Stimulated activated CD4-positive, alpha-beta T cell treated with anti-CD3 and anti-CD28 coated beads, Interleukin-1b, Interleukin-23, amount 100 ng/mL, for 1 hour (primary cell): ENCODE measurements at places on chromosomes 6 and 20.

GRCh38 chr6:161439093-161439492 lies 165.2 kb upstream of the AGPAT4 start:
- DNase-seq: no peak

DNA sequence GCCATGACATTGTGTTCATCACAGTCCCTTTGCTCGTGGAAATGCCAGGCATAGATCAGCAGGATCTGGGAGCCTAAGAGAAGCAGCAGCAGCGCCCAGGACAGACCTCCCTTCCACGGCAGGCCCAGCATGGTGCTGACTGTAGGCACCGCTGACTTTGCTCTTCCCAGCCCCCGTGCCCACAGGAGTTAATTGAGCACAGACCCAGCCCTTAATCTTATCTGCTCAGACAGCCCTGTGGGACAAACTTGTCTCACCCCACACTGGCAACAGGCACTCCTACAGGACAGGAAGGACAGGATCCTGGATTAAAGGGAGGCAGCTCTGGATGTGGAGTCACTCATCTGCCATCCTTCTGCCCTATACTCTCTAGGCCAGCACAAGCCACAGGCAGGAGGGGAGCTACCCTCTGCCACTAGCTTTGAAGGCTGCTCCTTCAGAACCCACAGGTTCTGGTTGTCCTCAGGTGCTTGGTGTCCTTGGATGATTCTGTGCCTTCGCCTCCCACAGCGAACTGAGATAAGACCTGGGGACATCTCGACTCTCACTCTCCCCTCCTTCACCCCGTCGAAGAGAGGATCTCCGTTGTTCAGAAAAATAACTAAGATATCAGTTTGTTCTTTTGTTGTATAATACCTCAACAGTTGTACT lies at the start of gene CST9L:
Gene CST9L (minus strand): TSS at position 165 of the 651 bp plus-strand sequence. CDS start 34 bp downstream, at position 131.
- DNase-seq: no peak

- no peak for DNase-seq
These were observed 18.6 kb downstream of the SMOC2 start for GRCh38 chr6:168459572-168459971.

DNA sequence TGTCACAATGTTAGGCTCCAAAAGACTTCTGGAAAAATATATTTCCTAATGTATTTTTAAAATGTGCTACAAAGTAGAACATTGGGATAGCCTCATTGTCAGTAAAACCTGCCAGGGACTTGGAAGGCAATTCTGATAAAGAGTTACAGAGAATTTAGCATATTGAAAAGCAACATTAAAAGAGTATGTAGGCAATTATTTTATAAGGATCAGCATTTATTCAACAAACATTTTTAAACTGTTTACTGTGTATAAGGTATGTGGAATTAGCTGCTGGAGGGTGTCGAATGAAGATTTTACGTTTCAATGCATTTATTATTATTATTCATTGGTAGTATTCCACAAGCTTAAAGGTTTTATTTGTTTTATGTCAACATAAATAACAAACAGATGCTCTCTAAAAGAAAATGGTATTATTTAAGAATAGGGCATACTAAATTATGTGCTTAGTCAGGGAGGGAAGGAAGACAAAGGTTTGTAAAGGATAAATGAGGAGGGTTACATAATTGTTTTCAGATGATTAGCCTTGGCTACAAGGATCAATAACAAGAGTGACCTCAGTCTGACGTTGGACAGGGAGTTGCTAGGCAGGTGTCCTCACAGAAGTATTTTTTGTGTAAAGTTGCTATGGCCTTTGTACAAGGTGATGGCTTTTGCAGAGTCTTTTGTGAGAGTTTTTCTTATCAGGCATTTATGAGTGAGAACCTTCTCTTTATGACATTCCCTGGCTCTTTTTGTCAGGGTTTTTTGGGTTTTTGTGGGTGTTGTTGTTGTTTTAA lies 313.4 kb upstream of the PLCB4 start:
- no peak for DNase-seq

- no peak for DNase-seq
These were observed 41.3 kb downstream of the DSTN start for GRCh38 chr20:17611290-17611539.

DNA sequence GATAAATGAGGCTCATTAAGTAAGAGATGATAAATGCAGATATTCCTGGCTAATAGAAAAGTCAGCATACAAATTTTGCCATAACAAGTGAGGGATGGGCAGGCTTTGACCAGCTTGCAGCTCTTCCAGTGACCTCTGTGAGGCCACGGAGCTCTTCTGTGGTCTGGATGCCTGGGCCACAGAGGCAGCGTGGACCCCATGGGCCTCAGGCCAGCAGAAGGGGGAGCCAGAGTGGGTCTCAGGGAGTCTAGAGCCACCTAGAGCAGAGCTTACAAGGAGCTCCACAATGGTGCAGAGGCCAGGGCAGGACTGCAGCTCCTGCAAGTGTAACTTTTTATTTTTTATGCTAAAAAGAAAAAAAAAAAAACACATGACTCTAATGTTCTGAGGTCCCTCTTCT lies 165.1 kb downstream of the ARID1B start:
- DNase-seq: no peak

DNA sequence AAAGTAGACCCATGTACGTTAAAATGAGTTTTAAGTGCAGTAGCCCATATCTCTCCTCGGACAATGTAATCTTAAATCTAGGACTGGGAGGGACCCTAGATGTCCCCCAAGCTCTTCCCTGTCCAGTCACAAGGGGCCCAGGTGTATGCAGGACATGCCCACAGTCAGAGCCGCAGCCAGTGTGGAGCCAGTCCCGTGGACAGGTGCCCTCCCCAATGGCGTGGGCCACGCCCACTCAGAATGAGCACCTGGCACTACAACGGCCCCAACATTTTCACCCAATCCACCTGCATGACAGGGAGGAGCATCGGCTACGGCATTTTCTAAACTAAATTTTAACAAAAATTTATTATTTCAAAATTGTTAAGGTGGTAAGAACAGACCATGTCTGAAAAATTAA lies 53.2 kb downstream of the WDR27 start:
- DNase-seq: no peak

DNA sequence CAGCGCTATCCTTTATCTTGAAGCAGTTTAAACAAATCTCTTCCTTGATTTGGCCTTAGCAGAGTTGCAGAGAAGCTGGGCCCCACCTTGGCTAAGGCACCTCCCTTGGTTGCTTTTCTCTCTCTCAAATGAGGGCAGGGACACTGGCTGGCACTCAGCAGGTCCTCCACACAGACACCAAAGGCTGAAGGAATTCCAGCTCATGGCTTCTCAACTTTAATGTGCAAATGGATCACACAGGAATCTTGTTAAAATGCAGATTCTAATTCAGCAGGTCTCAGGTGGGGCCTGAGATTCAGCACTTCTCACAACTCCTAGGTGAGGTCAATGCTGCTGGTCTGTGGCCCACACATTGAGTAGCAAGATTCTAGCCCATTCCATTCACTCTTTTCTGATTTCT lies 25.7 kb downstream of the RIMS4 start:
- no peak for DNase-seq

DNA sequence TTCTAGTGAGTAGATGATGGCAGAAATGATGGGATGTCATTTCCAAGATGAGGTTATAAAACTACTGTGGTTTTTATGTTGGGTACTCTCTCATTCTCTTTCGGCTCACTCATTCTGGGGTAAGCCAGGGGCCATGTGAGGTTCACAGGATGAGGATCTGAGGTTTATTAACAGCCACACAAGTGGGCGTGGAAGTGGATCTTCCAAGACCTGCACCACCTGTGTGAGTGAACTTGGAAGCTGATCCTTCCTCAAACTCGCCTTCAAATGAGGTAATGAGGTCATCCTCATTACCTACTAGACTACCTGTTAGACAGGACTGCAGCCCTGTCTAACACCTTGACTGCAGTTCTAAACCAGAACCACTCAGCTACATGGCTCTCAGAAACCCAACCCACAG lies 45.1 kb upstream of the TAGAP start:
- DNase-seq: no peak

- DNase-seq: no peak
These were observed 265.1 kb downstream of the PREX1 start for GRCh38 chr20:48562586-48563116.

DNA sequence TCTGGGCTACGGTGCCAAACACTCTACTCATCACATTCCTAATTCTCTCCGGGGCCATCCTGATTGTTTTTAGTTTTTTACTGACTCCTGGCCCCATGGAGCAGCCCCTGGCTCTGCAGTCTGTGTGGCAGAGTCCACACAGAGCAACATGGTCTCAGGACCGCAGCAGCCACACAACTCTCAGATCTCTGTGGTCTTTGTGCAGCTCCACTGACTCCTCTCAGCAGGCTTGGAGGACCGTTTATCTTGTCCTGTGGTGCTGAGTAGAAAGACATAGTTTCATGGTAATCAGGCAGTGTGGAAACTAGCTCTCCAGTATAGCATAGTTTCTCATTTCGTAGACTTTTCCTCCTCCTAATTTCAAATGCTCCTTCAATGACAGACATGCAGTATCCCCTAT lies 168.4 kb downstream of the EDN1 start:
- DNase-seq: no peak

GRCh38 chr20:31674895-31675827 lies 37.4 kb downstream of the COX4I2 start:
- DNase-seq: no peak

- DNase-seq: no peak
These were observed 42.8 kb downstream of the HLA-DPB1 start for GRCh38 chr6:33118525-33119123.

DNA sequence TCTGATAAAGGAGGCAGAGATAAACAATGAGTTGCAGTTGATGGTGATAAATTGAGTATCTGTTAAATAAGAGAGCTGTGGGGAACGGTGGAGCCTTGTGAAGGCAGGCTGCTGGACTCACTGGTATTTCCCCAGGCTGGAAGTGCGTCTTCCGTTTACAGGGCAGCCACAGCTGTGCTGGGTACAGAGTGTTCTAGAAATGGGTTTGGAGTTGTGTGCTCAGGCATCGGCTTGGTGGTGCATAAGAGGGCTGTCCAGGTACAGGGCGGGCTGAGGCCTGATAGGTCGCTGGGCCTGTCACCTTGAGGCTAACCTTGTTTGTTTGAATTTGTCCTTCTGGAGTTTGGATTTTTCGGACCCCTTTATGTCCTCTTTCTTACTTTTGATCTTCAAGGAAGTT lies 39.3 kb downstream of the ARID1B start:
- DNase-seq: no peak

GRCh38 chr20:63542031-63542559 lies 4.9 kb upstream of the PTK6 start:
- DNase-seq: no peak

- DNase-seq: no peak
These were observed 24.7 kb upstream of the BAG2 start for GRCh38 chr6:57147401-57147800.

- no peak for DNase-seq
These were observed 15.6 kb downstream of the KCNS1 start for GRCh38 chr20:45085289-45085688.

DNA sequence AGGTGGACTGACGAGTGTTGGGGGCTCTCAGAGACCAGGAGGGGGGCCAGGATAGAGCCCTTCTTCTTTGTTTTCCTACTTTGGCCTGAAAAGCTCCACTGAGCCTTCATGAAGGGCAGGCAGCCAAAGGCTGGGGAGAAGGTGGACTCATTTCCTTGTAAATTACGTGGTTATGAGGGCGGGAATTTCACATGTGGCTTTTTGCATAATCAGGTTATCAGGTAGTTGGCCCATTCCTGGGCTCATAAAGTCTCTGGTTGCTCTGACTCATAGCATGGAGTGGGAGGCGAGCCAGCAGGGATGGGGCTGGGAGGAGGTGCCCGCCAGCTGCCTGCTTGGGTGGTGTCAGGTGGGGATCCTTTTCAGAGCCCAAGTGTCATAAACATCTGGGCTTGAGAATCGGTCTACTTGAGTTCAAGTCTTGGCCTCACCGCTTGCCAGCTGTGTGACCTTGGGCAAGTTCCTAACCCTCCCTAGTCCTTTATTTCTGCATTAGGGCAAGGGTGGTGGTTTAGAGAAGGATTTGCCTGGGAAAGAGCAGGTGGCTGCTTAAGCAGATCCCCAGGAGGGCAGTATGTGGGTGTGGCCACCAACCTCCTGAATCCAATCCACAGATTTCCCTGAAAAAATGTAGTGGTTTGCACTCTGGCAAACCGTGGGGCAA lies 26.5 kb upstream of the RNF24 start:
- DNase-seq: no peak

DNA sequence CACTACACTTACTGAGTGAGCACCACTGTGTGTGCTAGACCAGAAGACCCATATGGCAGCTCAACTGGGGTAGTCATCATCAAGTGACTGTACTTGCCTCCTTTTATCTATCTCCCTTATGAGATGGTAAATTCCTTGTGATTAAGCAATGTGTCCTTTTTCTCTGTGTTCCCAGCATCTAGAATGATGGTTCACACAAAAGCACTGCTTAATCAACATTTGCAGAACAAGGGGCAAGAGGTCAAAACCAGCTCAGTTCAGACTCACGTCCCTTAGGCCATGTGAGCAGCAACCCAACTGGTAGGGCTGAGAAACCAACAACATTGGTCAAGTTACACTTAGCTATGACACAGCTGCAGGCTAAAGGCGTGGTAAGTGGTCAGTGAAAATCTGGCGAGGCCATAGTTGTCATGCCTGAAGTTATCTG lies 10.0 kb downstream of the TRAM2 start:
- DNase-seq: no peak

DNA sequence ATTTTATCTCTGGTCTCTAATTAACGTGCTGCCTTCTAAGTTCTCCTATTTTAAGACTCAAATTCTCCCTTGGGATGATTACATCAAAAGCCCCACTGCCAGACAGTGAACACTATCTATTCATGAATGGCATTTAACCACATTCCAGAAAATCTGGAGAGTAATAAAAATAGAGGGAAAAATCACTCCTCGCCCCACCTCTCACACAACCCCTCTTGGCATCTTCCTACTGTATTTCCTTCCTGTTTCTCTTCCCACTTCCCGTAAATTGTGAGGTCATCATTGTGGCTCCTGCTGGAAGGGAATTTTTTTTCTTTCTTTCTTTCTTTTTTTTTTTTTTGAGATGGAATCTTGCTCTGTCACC lies 31.5 kb downstream of the RAB44 start:
- no peak for DNase-seq

GRCh38 chr20:35226884-35227681 lies 593 bp downstream of the MMP24 start:
- no peak for DNase-seq

DNA sequence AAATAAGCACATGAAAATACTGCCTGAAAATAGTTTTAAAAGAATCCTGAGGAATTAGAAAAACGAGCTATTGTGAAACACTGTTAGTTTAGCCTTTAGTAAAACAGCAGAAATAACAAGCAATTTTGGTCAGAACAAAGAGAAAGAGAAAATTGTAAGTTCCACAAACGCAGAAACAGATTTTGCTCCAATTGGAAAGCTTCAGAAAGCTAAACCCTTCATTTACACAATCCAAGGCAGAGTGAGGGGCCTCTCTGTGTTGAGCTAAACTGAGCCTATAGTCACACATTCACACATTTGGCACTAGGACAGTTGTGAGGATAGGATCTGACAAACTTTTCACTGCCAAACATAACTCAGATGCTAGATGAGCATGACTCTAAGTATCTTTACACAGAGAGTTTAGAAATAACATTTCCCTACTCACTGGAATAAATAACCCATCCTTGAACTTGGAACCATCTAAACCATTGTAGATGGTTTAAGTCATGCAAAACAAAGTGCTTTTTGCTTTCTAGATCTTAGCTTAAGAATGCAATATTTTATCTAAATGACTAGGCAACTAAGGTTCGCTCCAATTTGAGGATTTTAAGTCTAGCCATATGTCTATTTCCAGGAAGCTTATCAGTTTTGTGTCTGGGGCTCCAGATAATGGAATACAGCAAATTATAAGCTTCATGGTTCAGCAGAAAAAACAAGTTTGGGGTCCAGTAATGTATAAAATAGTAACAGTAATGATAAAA lies 122.6 kb downstream of the SGK1 start:
- no peak for DNase-seq

- no peak for DNase-seq
These were observed 27.5 kb upstream of the TBXT start for GRCh38 chr6:166194914-166195859.

- DNase-seq: no peak
These were observed 71.2 kb upstream of the PTPN1 start for GRCh38 chr20:50438986-50439407.
